ENCODE measurements at places on chromosomes 11 and 22. TPM values are rescaled to one million over a fixed set of nuclear protein-coding genes. Genes with fewer than 3 reads are reported as not detected.

DNA sequence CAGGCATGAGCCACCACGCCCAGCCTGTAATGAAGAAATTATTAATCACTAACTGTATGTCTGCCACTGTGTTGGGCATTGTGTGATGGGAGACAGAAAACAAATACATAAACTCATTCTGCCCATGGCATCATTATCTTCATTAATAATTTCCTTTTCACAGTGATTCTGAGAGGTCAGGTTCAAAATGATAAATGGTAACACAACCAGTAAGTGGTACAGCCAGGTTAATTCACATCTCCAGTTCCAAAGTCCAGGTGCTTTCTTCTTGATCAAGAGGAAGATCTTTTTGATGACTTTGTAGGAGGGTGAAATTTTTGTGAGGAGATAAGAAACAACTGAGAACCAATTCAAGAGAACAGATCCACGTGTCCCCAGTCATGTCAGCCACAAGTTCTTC is 66.7 kb downstream of the PISD start:
- DNase-seq, result no peak

DNA sequence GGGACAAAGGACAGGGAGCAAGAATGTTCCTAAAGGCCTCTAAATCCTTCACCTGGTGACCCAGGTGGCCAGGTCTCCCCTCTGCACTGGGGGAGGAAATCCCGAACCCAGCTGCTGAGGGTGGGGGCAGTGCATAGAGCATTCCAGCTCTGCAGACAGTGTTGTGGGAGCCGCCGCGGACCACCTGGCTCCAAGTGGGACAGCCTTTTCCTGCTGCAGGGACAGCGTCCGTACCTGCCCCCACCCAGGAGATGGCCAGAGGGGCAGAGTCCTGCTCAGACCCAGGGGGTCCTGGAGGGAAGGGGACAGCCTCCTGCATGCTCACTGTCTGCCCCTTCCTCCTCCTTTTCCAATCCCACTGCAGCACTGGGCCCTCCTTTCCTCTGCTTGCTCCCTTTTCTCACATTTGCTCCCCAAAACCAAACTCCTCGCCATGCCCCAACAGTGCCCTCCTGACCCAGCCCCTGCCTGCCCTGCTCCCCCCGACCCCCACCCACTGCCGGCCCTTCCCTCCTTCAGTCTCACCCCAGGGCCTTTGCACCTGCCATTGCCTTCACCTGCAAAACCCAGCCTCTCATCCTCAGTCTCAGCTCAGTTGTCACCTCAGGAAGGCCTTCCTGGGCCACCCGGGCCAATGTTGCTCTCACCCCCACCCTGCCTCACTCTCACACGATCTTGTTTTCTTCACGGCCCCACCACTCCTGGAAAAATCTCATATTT is 12.8 kb downstream of the PNPLA5 start:
- DNase-seq, result no peak

DNA sequence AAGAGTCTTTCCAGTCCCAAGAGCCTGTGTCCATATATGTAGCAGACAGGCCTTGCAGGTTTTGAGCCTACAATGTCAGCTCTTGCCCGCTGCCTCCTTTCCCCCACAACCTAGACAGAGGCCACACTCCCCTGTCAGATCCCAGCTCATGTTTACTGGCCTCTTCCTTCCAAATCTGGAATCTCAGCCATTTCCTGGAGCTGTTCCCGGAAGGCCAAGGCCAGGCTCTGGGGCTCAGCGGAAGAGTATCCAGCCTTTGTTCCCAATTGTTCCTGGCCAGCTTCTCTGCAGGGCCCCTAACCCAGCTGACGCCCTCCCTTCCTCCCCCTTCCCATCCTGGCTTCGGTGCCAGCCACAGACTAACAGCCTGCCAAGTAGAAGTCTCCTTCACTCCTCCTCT is 1.0 kb upstream of the ROBO4 start:
- DNase-seq, result peak; percentile 82

GRCh38 chr22:19884954-19885751 is 30.5 kb upstream of the GNB1L start:
- peak; percentile 89 for DNase-seq

DNA sequence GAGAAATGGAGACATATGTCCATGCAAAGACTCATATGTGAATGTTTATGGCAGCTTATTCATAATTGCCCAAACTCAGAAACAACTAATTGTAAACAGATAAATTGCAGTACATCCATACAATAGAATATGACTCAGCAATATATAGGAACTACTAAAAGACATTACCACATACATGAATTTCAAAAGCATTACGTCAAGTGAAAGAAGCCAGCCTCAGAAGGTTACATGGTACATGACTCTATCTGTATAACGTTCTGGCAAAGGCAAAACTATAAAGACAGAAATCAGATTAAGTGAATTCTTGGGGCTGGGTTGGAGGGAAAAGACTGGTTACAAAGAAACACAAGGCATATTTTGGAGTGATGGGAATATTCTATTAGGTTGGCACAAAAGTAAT is 7.2 kb downstream of the KCTD21 start:
- no peak for DNase-seq

- DNase-seq, result no peak
These were observed 5.5 kb downstream of the C11orf21 start for GRCh38 chr11:2295971-2296912.

GRCh38 chr11:123211981-123212380 is 16.9 kb upstream of the CLMP start:
- DNase-seq, result no peak

DNA sequence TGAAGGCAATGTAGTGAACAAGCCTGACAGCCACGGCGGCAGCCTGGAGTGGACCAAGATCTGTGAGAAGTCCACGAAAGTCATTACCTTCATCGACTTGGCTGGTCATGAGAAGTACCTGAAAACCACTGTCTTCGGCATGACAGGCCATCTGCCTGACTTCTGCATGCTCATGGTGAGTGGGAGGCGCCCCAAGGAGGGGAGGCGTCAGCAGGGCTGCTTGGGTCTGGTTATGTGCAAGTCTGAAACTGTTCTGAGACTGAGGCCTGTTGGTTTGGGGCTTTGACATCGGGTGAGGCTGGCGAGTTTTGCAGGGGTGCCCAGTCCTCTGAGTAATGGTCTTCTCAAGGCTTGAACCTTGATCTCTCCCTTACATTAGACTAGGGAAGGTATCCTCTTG is 11.1 kb downstream of the GTPBP1 start:
- DNase-seq, result no peak

GRCh38 chr11:34881900-34882299 is 34.3 kb downstream of the APIP start:
- DNase-seq, result no peak

DNA sequence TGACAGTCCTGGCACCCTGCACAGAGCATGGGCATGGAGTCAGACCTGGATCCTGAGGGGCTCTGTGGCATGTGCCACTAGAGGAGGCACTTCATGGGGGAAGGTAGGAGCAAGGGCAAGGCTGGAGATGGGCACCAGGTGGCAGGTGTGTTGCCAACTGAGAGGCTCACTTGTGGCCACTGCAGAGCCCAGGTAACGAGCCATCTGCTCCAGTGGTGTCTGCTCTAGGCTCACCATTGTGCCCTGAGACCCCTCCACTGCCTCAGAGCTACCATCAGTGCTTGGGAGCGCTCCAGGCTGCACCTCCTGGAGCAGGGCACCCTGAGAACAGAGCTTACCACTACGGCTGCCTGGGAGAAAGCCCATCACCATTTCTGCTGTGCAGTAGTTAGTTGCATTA is 1.3 kb upstream of the ZDHHC8 start:
- no peak for DNase-seq

DNA sequence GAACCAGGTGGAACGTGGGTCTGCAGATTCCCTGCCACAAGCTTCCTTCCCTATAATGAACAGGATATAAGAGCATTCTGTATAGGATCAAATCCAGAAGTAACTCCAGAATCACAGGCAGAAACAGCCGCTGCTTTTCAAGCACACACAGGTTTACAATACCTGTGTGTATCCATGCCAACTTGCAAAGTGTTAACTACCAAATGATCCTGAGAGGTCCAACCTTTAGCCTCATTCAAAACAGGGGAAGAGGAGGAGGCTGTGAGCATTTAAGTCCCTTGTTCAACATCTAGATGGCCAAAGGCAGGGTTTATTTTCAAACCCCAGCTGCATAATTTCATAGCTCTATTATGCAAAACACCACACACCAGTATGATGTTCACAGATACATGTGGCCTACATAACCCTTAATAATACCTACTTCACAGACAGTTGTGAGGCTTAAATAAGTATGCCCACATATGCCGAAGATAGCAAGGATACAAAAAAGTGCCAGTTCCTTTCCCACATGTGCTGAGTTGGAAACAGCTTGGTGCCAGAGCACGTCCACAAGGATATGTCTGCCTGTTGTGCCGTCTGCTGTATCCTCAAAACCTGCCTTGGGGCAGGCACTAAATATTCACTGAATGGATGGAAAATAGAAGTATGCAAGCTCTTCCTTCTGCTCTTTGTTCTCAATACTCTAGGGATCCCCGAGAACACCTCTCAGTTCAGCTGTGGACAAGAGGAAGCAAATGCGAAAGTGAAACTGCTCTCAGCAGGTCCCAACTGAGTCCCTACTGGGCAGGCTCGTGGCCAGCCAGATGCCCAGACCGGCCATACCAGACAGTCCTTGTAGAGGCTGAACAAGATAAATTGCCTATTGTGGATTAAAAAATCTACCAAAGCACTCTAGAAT is 66.8 kb downstream of the LARGE1 start:
- peak; percentile 82 for DNase-seq

DNA sequence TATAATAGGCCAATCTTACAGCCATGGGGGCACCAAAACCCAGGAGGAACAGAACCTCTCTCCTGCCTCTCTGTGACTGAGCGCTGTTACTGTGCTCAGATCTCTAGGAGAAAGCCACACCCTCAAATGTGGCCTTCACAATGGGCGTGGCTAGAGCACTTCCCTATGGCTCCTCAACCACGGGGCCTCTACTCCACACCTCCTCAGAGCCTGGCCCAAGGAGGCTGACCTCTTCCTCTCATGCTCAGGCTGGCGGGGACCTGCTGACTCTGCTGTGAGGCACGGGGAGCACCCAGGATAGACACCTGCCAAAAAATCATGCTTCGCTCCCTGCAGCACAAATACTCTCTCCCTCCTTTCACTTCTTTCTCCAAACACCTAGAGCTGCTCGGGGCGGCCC is 41.0 kb downstream of the C11orf58 start:
- DNase-seq, result no peak

GRCh38 chr11:125394296-125394695 is 101.8 kb downstream of the FEZ1 start:
- peak; percentile 50 for DNase-seq

GRCh38 chr11:44893846-44894617 is 56.7 kb downstream of the TP53I11 start:
- peak; percentile 68 for DNase-seq

- DNase-seq, result no peak
These were observed 43.4 kb downstream of the MCM5 start for GRCh38 chr22:35443338-35443737.

DNA sequence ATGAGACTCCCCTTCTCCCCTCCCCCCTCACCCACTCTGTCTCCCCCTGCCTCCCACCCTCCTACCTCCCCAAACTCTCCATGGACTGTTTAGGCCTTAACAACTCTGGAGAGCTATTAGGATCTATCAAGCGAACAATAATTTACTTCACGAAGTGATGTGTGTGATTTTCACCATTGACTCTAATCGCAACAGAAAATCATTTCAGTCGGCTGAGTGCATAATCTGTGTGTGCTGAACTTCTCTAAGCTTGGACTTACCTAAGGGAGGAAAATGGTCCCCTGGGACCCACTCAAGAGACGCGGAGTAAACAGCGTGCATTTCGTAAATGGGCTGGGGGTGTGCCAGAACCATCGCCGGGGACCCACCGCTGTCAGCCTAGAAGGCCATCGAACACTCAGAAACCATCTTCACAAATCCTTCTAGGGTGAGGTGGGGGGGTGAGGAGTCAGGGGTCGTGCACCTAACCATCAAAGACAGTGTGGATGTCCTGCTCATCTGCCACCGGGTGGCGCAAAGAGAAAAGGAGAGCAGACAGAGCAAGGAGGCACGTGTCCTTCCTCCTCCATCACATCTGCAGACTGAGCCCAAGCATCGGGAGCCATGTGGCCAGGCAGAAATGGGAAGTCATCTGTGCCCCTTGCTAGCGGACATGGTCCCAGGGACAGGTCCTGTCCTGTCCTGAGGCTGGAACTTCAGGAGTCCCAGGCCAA is 62.1 kb upstream of the NUP50 start:
- DNase-seq, result peak; percentile 75

- DNase-seq, result no peak
These were observed 1.8 kb upstream of the TALDO1 start for GRCh38 chr11:745428-745827.

GRCh38 chr22:37008365-37008764 is 10.9 kb downstream of the TST start:
- DNase-seq, result no peak

DNA sequence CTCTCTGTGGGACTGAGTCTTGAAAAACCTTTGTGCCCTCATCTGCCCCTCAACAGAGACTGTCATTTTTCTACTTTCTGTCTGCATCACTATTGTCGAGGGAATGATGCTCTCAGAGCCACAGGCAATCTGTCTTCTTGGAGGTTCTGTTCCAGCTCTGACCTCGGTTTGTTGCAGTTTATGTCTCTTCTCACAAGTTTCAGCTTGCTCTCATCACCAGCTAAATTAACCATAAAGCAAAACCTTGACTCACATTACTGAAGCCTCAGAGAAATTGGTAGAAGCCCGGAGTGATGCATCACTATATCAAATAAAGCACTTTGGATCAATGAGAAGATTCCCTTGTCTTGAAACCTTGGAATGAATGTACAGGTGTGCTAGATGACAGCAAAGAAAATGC is 60.6 kb upstream of the BLID start:
- DNase-seq, result no peak

DNA sequence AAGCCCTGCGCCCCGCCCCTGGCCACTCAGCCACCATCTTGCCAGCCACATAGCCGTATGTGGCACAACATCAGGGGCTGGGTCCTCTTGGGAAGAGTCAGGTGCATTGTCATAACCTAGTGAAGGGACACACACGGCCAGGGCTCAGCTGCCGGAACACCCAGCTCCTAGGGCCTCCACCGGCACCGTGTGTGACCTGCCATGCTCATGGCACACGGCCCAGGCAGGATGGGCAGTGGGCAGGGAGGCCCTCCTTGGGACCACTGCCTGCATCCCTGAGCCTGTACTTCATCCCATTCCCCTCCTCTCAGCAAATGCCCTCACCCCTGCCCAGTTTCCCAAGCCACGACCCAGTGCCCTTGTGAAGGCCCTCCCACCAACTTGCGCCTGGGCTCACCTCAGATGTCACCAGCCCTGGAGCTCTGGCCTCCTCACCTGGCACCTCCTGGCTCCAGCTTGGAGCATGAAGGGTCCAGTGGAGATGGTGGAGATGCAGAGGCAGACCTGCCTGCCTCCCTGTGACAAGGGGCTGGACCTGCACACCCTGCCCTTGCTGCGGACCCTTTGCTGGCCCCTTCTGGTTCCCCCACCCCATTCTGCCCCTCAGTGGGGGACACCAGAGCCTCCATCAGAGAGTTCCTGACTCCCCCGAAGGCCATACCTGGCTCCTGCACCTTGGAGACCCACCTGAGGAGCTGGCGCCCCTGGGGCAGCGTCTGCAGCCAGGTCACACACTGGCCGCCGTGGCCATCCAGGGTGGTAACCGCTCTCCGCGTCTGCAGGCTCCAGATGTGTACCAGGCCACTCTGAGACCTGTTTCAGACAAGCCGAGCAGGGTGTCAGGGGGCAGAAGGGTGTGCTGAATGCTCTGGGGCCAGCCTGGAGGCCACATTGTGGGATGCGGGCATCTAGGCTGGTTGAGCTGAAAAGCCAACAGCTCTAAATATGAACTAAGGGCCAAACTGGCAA is 34.5 kb downstream of the GNB1L start:
- DNase-seq, result no peak

The NLRP14 gene
- total RNA-seq, result not detected

The AIFM3 gene
- total RNA-seq, result not detected

The HNRNPUL2 gene
- 8.6 TPM for total RNA-seq

The P4HA3 gene
- total RNA-seq, result 0.42 TPM

The TRIM51 gene
- total RNA-seq, result not detected

The MS4A1 gene
- not detected for total RNA-seq

Measured in myocyte (in vitro differentiated cells).